ENCODE measurements at places on chromosomes 5 and 9.

DNA sequence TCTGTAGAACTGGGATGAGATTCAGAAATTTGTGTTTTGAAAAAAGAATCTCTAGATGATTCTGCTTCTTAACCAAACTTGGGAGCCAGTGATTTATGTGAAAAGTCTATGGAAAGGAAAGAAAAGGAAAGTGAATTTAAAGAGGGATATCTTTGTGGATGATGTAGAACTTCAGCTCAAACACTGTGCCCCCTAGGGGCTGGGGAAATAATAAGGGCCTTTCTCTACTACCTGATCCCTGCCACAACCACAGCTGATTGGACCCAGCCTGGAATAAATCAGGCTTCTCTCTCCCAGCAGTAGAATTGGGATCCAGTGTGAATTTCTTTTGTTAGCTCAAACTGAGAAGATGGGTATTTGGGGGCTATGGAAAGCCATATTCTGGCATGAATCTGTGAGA is 155.0 kb downstream of the PRELID2 start:
- no peak for DNase-seq

- no peak for DNase-seq
Observed at GRCh38 chr9:86667307-86667706, 280.0 kb downstream of the GAS1 start.

DNA sequence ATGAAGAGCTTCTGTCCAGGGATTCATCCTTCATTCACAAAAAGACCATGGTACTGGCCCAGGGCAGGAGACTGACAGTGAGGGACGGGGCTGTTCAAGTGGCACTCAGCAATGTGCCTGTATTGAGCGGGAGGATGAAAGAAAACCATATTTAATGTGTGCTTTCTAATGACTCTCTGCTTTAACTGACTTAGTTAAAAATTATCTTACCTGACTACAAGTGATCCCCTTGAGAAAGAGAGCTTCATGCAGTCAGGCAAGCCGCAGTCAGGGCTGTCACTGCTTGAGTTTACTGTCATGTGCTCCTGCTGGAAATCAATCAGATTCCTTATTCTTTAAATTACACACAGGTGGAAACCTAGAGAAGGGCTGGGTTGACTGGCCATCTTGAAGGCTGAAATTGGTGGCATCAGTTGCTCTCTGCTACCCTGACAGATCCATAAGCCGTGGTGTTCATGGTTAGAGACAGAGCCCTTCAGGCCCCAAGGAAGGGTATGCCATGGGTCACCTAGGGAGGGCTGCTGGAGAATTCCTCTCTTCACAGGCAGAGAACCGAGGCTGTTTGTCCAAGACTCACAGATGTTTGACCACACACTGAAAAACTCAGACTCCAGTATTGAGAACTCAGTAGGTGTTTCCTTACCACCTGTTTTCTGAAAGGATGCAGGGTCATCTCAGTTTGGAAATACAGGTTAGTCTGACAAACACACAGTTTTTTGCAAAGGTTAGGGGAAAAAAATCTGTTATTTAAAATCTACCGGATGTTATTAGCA is 70.9 kb downstream of the TRIO start:
- DNase-seq: no peak

- no peak for DNase-seq
Observed at GRCh38 chr5:78701795-78702410, 53.3 kb upstream of the LHFPL2 start.

- no peak for DNase-seq
Observed at GRCh38 chr5:35543408-35543807, 74.3 kb upstream of the SPEF2 start.

DNA sequence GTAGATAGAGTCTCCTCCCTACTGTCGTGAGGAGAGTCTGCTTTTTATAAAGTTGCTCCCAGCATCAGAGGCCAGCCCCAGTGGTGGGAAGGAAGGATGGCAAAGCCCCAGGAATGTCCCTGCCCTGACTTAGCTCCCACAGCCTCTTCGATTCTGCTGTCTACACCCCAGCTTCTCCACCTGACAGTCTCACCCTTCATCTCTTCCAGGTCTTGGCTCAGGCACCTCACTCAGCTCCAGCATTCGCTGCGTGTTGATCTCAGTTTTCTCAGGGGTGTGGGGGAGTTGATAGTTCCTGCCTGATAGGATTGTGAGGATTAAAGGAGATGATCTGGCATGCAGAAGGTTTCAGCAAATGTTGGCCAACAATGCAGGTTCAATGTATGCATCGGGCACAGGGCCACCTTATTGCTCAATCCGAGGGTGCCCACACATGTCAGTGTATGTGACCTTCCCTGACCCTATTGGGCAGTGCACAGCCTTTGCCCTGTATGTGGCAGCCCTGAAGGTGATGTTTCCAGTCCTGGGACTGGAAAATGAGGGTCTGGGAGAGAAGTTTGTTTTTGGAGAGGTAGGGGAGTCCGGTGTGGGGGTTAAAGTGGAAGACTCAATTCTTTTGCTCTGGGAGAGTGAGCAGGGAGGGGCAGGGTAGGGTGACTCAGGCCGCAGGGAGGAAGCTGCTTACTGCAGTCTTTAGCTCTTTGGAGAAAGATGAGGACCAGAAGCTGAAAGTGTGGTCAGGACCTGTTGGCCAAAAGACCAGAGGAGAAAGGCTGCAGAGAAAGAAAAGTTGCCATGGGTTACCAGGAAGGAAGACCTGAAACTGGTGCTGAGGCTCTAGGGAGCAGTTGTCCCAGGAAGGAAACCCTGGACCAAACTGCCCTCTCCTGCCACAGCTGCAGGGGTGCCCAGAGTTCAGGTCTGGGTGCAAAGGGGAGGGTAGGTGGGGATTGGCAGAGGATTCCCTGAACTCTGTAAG is 153.2 kb downstream of the MACROH2A1 start:
- DNase-seq: no peak

DNA sequence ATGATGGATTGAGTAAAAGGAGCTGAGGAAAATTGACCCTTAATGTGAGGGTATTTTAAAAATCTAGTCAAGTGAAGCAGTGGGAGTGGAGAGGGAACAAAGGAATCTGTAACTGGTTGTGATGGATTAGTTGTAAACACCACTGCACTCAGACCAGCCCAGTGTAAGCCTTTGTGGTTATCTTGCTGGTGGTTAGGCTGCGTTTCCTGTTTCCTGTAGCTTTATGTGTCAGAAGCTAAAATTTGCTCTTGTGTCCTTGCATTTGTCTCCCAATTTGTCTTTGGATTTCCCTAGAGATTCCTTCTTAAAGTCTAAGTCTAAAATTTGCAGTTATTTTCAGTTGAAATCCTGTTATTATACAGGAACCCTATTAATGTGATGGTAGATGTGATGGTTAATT is 6.3 kb downstream of the IFNA21 start:
- DNase-seq: no peak

DNA sequence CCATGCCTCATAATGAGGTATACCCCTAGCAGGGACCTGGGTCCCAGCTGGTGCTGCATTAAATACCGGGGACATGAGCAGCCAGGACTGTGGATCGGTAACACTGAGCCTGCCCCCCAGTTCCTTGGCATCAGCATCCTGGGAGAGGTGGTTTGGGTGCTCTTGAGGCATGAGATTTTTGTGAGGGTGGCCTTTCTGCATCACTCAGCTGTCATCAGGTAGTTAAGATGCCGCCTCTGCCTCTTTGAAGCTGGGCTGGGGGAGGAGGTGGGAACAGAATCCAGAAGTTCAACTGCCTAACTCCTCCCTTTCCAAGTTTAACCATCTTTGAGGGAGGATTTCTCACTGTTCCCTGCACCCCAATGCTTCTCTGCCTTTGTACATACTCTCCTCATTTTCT is 112.7 kb downstream of the PDZD2 start:
- DNase-seq: no peak

DNA sequence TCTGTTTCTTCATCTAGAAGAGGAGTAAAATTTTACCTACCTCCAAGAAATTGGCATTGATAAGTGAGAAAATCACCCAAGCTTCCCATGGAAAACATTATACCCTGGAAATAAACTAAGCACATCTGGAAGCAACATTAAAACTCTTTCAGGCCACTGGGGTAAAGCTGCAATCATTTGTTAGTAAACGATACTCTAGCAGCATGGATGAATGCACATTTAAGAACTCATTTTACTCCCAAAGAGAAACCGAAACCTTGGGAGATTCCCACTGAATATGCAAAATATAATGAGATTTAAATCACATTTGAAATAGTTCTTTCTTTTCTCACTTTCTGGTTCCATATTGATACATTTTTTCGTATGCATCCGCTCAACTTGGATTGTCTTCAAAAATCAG is 467.5 kb downstream of the EFNA5 start:
- no peak for DNase-seq

GRCh38 chr5:14179446-14179845 is 36.3 kb downstream of the TRIO start:
- DNase-seq: no peak

GRCh38 chr5:30121043-30121442 is 1072.4 kb upstream of the CDH6 start:
- no peak for DNase-seq

- DNase-seq: no peak
Observed at GRCh38 chr5:77209495-77210090, 887 bp upstream of the PDE8B start.

DNA sequence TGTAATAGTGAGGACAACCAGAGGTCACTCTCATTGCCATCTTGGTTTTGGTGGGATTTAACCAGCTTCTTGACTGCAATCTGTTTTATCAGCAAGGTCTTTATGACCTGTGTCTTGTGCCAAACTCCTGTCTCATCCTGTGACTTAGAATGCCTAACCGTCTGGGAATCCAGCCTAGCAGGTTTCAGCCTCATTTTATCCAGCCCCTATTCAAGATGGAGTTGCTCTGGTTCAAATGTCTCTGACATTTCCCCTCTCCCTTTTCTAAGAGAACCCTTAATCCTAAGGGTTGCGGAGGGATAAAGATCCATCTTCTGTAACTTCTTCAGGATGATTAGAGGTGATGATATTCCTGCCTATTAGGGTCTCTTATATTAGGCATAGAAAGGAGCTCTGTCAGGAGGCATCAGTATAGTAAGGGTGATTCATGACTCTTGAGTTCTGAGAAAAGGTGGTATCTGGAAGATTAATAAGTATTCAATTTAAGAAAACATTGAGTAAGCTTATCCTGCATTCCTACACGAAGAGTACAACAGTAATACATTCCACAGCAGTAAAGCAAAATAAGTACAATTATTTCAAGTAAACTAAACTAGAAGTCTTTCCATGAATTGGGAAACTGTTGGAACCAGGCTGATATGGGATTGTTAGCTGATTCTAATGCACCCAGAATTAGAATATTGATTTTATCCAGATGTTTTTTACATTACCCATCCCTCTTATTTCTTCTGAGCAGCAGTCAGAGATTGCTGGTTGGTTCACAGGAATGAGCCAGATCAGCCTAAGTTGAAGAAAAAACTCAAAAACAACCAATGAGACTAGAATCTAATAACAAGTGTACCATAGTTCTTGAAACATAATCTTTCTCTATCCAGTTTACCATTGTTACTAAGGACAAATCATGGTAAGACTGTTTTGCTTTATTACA is 39.9 kb downstream of the SHC3 start:
- no peak for DNase-seq

- DNase-seq: no peak
Observed at GRCh38 chr5:36261186-36261585, 19.5 kb upstream of the NADK2 start.
